ENCODE measurements at places on chromosomes 3 and 15. TPM values are rescaled to one million over a fixed set of nuclear protein-coding genes. Genes with fewer than 3 reads are reported as not detected.

Gene ATP1B3
- 88.1 TPM for total RNA-seq

Gene BSN
- total RNA-seq: 0.74 TPM

Gene CCR3
- not detected for total RNA-seq

Gene SUSD5
- total RNA-seq: 0.98 TPM

Gene AHSG
- not detected for total RNA-seq

Gene ACAD11
- total RNA-seq: 26.5 TPM

Gene SI
- total RNA-seq: not detected

Gene ADGRG7
- total RNA-seq: not detected

Gene SPTBN5
- total RNA-seq: 0.49 TPM

Gene ABCC5
- 67.5 TPM for total RNA-seq

Gene ALDH1L1
- total RNA-seq: 19.2 TPM

Gene SV2B
- 3.2 TPM for total RNA-seq

Gene TMEM212
- not detected for total RNA-seq

Gene CHRFAM7A
- total RNA-seq: not detected

Gene ENTPD3
- total RNA-seq: 3.9 TPM

Gene CHRNB4
- total RNA-seq: 0.74 TPM

Gene ROPN1B
- not detected for total RNA-seq

Gene ITGB5
- 156 TPM for total RNA-seq

Gene PROS1
- total RNA-seq: 29.7 TPM

Gene IQCH
- 1.5 TPM for total RNA-seq

Gene MAP6D1
- total RNA-seq: not detected

Gene LRRC49
- total RNA-seq: 8.8 TPM

Gene HRG
- total RNA-seq: 0.25 TPM

Gene COLQ
- 12.8 TPM for total RNA-seq

Gene GADL1
- not detected for total RNA-seq

Gene IGF2BP2
- total RNA-seq: 9.8 TPM

Gene HESX1
- total RNA-seq: not detected

Gene CPLX3
- not detected for total RNA-seq

Gene OIP5
- not detected for total RNA-seq

Gene C3orf49
- not detected for total RNA-seq

Gene TIMP4
- 35.1 TPM for total RNA-seq

Gene SNURF
- total RNA-seq: 10.3 TPM

Gene SPINK8
- not detected for total RNA-seq

Gene ATP13A5
- not detected for total RNA-seq

Gene PTPN23
- 30.2 TPM for total RNA-seq

Gene AMOTL2
- total RNA-seq: 60.6 TPM

Gene SCG5
- 6.1 TPM for total RNA-seq

Gene SLC28A2
- total RNA-seq: not detected

Gene ARHGEF26
- total RNA-seq: 29.2 TPM

Gene SSR3
- total RNA-seq: 68.0 TPM

Gene RHOV
- 32.9 TPM for total RNA-seq
